ENCODE measurements at places on chromosomes 3 and 15.

DNA sequence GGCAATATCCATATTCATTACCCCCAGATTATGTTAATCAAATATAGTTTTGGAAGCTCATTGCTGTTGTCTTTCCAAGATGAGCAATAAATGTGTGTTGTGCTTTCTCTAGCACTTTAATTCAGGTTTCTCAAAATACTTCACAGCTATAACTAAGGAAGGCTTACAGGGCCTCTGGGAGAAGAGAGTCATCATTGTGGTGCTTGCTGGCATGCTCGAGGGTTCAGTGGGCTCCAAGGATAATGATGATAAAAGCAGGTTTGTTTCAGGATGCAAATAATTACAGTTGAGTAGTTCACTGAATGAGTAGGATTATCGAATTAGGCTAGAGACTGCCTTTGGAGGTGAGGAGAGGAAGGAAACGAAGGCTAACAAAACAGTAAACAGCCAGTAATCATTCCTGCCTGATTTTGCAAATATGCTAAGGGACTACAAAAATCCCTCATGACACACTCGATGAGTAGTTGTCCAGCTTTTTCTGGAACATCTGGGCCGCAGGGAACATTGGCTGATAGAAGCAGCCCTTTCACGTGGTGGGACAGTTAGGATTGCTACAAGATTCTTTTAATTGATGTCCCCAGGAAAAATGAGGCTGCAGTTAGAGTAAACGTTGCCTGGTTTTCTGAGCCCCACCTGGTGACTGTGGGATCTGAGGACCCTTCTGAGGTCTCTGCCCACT, 54.1 kb downstream of the SLC7A14 start:
- DNase-seq, result no peak

DNA sequence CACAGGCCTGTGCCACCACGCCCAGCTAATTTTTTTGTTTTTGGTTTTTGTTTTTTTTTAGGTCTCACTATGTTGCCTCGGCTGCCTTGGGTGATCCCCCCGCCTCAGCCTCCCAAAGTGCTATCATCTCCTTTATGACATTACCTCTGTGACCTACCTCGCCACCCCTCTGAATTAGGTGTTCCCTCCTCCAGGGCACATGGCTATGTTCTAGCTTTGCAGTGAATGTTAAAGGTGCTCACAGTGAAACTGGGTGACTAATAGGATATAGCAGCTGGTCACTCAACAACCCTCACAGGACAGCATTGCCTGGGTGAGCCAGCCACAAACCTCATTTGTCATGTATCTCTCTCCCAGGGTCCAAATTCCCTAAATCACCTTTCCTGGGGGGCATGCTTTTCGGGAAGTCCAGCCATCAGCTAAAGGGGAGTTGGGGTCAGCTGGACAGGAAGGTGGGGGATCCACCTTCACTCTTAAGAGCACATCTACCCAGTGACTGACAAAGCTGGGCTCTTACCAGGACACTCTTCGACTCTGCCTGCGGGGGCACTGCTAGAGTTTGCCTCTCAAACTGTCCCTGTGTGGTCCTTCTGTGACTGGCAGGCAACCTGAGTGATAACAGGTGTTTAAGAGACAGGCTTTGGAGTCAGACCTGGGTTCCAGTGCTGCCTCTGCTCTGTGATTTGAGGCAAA, 1.6 kb upstream of the TTLL3 start:
- DNase-seq, result peak; percentile 21

DNA sequence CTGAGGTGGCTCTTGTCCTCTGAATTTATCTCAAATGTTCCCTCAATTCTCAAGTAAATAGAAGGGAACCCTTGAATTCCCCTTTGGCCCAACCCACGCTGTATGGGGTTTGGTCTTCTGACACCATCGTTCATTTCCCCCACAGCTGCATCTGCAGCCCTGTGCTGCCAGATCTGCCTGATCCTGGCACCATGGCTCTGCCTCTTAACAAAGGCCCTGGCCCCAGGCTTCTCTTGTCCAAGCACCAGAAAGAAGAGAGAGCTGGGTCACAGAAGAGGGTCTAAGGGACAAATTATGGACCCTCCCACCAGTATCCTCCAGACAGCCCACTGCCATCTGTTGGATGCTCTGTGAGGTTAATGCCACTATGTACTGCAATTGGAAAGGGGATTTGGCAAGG, 1.8 kb downstream of the MAP1A start:
- DNase-seq, result no peak

- no peak for DNase-seq
Observed at GRCh38 chr3:113212844-113213375, 1.6 kb downstream of the BOC start.

- DNase-seq, result no peak
Observed at GRCh38 chr3:74651292-74651691, 36.8 kb upstream of the CNTN3 start.

DNA sequence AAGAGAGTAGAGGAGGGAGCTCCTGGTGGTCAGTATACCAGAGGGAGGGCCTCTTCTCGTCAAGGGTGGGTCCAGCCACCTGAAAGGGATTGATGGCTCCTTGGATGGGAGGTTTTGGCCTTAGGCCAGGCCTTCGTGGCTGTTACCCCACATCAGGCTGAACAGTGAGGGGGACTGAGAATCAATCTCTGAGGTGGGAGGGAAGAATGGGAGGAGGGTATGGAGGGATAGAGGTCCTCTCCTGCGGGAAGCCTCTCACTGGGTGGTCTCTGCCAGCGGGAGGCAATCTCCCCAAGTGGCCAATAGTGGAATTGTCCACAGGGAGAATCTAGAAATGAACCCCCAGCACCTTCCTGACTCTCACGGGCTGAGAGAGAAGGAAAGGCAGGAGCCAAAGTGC, 53.5 kb downstream of the BSN start:
- DNase-seq, result no peak

DNA sequence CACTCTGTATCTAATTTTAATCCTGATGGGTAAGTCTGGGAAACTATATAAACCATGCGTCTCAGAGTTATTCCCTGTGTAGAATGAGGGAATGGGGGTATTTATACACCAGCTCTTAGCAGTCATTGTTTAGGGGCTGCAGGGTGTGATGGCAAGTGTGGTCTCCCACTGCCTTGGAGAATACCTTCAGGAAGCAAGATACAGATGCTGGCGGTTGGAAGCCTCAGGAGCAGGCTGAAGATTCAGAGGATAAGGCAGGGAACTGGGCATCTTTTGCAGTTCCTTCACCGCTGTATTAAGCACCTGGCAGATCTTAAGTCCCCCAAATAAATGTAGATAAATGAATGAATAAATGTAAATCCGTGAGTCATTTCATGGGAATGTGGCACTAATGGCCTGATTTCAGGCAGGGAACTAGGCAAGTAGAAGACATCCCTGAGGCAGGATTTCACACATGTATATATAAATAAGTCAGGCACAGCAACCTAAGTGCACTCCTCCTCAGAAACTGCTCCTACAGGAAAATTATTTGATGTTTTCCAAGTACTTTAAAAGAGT, 209.2 kb upstream of the GADL1 start:
- DNase-seq, result no peak

DNA sequence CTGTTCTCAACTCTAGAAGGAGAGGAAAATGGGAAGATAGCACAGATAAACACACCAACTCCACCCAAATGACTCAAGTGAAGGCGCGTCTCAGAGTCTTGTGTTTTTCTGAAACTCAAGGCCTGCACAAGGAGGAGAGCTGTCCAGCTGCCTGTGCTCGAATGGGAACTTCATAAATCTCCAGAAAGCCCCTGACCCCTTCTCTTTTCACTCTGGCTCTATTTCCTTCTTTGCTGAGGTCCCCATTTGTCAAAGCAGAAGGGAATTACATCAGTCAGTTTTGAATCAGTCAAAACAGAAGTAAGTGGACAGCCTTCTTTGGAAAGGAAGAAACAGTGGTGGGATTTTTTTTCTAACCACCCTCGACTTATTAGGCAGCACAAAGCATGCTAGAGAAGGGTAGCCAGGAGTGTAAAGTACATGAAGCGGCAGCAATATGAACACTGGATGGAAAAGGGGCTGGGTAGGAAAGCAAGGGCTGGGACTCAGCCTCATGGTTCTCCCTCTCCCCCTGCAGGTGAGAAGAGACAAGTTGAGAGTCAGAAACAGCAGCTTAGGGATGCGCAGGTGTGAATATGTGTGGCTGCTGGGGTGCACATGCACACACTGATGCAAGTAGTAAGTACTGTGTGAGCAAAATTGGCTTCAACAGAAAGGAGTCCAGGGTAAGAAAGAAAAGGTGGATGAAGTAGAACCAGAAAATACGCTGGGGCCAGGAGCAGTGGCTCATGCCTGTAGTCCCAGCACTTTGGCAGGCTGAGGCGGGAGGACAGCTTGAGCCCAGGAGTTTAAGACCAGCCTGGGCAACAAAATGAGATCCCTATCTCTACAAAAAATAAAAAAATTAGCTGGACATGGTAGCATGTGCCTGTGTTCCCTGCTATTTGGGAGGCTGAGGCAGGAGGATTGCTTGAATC, 36.6 kb upstream of the MAGEF1 start:
- DNase-seq, result no peak
